ENCODE measurements at places on chromosomes 5 and 9.

- DNase-seq: no peak
These were observed 88.6 kb downstream of the TRPM3 start for GRCh38 chr9:71032779-71033178.

- DNase-seq: no peak
These were observed 267.1 kb upstream of the GRIA1 start for GRCh38 chr5:153223376-153223775.

- DNase-seq: no peak
These were observed 199.8 kb upstream of the PTGER4 start for GRCh38 chr5:40479939-40480338.

DNA sequence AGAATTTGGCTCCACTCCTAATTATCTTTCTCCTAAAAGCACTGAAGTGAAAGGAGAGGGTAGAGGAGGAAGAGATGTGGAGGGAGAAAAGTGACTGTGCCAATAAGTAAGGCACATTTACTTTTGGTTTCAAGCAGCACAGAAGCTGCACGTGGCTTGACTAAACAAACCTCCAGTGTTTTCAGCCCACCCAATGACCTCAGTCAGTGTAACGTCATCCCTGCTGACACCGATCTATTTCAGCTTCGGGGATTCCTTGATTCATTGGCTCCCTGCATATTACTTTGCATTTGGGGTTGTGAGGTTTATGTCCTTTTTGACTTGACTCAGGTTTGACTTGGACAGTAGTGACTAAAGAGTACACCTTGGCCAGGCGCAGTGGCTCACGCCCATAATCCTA lies 35.6 kb upstream of the NIM1K start:
- no peak for DNase-seq

- DNase-seq: no peak
These were observed 162.5 kb downstream of the MAPKAP1 start for GRCh38 chr9:125544484-125544883.

- no peak for DNase-seq
These were observed 173.7 kb upstream of the DAPK1 start for GRCh38 chr9:87323928-87324327.

- no peak for DNase-seq
These were observed 93.1 kb downstream of the NUDT12 start for GRCh38 chr5:103469288-103470040.

DNA sequence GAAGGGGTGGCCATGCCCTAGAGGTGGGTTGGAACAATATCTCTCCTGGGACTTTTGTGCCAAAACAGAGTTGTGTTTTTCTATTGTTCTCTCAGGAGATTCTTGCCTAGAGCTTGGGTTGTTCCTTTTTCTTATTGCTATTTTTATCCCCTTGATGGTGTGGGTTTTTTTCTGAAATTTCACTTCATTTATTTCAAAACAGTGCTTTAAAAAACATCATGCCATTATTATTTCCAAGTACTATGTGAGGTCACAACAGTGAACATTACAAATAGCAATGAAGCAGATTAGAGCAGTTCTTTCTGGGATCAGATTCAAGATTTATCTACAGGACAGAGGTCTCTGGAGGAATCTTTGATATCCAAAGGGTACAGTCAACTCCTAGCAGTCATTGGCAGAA lies 76.6 kb downstream of the ACTBL2 start:
- no peak for DNase-seq

GRCh38 chr5:64836190-64836755 lies 67.5 kb downstream of the CWC27 start:
- DNase-seq: no peak

DNA sequence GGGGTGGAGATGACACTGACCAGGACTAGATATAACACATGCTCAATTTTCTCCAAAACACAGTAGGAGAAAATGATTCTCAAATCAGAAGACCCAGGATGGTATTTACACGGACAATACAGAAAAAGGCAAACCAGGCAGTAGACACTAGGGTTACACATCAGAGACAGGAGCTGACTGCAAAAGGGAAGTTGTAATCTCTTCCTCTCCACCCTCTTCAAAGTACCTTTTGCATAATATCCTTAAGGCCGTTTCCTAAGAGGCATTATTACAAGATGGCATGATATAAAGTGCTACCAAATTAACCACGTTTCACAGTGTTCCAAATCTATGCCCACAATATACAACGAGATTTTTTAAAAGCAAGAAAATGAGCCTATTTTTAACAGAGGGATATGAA lies 39.2 kb downstream of the YIPF5 start:
- no peak for DNase-seq

- DNase-seq: no peak
These were observed 2.7 kb downstream of the OR13J1 start for GRCh38 chr9:35867538-35867937.

DNA sequence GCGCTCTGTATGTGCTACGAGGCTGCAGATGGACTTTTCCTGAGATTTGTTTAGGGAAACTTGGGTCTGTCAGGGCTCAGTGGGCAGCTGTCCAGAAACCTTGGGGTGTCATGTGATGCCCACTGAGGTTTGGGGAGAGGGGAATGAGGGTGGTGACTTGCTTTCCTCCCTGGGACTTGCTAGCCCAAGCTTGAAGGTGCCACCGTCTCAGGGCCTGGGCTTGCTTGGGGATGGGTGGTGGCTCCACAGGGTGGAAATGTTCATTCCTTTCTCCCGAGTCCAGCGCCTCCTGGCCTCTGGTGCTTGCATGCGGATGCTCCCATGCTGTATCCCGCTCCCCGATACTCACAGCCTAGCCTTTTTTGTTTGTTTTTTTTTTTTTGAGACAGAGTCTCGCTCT lies 33.3 kb downstream of the ZNF618 start:
- no peak for DNase-seq

DNA sequence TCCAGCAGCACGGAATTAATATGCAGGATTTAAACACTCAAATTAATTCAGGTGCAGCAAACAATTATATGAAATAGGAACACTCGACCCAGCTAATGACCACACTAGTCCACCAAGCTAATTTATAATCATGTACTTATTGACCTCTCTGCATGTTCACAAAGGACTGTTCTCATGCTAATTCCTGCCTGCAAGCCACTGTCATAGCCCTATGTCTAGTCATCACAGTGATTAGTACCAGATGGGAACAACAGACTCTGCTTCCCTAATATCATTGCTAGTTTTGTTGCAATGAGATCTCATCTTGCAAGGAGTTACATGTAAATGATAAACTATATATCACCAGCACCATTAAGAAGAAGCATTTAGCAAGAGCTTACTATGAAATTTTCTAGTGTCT lies 553.0 kb upstream of the GRAMD2B start:
- DNase-seq: no peak

- DNase-seq: no peak
These were observed 143.3 kb upstream of the LMX1B start for GRCh38 chr9:126470241-126470993.

GRCh38 chr9:126690431-126691051 lies 76.8 kb downstream of the LMX1B start:
- peak; percentile 27 for DNase-seq

- DNase-seq: peak; percentile 12
These were observed 21.7 kb upstream of the FAT2 start for GRCh38 chr5:151612689-151613427.

DNA sequence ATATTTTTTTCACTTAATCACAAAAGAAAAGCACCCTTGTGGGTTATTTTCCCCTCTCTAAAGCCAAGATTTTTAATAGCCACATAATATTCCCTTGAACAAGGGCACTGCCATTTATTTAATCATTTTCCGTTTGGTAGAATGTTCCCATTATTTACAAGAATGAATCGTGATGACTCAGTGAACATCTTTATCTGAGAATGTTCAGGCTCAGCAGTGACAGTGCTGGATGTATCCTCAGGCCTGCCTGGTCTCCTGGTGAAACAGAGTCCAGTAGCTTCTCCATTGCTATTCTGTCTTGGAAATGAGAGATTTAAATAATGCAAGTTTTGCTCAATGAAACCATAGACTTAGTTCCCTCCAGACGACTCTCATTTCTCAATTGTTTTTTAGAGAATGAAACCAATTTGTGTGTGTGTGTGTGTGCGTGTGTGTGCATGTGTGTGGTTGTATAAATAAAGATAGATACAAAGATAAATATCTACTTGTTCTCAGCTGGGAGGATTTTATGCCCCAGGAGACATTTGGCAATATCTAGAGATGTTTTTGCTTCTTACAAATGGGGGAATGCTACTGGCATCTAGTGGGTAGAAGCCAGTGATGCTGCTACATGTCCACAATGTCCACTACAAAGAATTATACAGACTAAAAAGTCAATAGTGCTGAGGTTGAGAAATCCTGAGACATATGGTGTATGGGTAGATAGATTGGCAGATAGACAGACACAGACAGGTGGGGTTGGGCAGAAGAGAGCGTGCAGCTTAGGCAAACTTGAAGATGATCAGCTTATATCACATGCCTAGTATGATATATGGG lies 55.0 kb downstream of the PAPPA start:
- no peak for DNase-seq

DNA sequence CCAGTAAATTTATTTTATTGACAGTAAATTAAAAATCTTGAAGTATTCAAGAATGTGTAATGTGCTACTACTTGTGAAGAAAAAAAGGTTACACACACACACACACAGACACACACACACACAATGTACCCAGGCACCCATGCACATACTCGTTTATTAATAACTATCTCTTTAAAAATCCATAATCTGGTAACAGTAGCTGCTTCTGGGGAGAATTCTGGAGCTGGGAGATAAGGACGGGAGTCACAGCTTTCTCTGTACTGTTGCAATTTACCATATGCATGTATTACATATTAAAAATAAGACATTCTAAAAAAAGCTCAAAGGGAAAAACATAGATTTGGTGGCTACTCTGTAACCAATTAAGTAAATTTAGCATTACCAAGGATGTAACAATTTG lies 7.9 kb upstream of the C1QTNF2 start:
- DNase-seq: no peak

- DNase-seq: no peak
These were observed at the start of gene DAPK1 for GRCh38 chr9:87497604-87498045. DAPK1 (plus strand) TSS chr9:87497867; CDS start chr9:87499078, 1,211 bp downstream.

DNA sequence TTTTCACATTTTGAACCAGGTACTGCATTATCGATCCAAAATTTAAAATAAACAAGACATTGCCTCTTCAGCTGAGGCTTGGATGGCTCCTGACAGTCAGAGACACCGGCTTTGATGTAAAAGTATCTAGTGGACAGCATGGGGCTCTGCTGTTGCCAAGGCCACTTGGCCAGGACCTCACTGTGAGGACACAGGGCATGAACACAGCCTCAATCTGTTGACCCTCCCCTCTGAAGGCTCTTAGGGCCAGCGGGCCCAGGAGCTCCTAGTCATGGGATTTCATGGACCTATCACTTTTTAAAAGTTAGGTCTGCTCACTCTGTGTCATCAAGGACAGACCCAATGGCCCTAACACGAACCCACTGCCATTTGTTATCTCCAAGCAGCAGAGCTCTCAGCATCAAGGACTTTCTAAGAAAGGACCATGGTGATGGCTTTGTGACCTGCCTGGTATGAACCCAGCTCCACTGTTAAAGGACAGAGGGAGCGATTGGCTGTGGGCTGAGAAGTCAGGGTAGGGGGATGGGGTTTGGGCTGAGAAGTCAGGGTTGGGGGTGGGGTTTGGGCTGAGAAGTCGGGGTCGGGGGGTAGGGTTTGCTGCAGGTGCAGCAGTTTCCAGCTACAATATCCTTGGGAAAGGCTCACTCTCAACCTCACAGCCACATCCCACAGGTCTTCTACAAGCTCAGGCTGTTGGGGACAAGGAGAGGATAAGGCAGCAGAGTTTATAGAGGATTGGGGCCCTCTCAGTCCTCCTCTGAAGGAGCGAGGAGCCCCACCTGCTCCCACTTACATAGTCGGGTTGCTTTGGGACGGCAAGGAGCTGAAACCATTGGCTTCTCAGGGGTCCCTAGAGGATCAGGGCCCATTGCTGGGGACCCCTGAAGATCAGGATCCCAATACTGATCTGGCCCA lies 146.8 kb downstream of the BARX1 start:
- DNase-seq: no peak

GRCh38 chr9:28624771-28625170 lies 1051.5 kb upstream of the C9orf72 start:
- no peak for DNase-seq

- DNase-seq: no peak
These were observed 1728.3 kb upstream of the CDH9 start for GRCh38 chr5:28766565-28767158.

DNA sequence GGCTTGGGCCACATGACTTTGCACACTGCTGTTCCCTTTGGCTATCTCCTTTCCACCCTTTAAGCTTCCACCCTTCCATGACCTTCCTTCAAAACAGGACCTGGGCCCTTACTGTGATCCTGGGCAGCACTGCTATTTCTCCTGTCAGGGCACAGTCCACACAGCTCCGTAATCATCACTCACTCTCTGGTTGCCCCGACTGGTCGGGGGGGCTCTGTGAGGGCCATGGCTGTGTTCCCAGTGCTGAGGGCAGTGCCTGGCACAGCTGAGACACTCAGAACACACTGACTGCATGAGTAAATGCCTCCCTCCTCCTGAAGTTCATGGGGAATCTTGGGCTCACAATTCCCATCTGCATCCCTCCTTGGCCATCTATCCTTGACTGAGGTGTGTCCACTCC lies 12.2 kb downstream of the TRAF1 start:
- no peak for DNase-seq

GRCh38 chr9:86953181-86953580 lies 5.9 kb upstream of the GAS1 start:
- DNase-seq: no peak

- no peak for DNase-seq
These were observed 167.8 kb downstream of the DOCK2 start for GRCh38 chr5:169804861-169805260.

DNA sequence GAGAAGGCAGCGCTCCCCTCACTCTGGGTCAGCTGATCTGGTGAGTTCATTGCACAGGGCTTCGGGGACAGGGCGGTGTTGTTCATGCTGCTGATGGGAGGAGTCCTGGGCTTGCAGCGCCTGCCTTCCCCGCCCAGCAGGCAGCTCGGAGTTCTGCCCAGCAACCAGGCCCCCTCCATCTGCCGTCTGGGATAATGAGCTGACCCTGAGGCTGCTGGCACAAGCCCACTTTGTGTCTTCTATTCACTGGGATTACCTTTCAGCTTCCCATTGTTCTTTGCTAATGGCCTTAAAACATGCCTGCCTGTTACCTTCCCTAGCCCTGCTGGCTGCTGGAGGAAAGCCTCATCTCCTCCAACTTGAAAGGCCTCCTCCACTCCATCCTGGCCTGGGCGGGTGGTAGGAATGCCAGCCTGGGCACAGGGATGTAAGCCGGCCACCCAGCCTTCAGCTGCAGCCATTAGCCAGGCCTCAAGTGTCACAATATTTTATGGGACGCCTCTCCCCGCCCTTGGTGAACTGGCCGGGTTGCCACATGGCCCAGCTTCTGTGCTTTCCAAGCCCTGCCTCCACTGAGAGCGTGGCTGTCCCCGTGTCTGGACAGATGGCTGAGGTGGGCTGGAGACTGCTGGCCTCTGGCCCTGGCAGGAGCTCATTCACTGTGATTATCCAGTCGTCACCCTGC lies 70.4 kb downstream of the GADD45G start:
- DNase-seq: no peak

GRCh38 chr9:75993434-75993833 lies 103.0 kb downstream of the PCSK5 start:
- DNase-seq: no peak

GRCh38 chr9:108963459-108964143 lies 29.4 kb downstream of the ABITRAM start:
- no peak for DNase-seq

- no peak for DNase-seq
These were observed 24.1 kb downstream of the HRH2 start for GRCh38 chr5:175681968-175682340.

- no peak for DNase-seq
These were observed 25.6 kb downstream of the CAMK2A start for GRCh38 chr5:150263801-150264621.

- no peak for DNase-seq
These were observed 20.6 kb downstream of the MEGF9 start for GRCh38 chr9:120693700-120694008.

GRCh38 chr5:75566710-75567309 lies 44.4 kb upstream of the ANKDD1B start:
- no peak for DNase-seq
